ENCODE measurements at places on chromosomes 5 and 9. TPM values are rescaled to one million over a fixed set of nuclear protein-coding genes. Genes with fewer than 3 reads are reported as not detected.

Gene PDLIM7
- total RNA-seq, result 648 TPM

DNA sequence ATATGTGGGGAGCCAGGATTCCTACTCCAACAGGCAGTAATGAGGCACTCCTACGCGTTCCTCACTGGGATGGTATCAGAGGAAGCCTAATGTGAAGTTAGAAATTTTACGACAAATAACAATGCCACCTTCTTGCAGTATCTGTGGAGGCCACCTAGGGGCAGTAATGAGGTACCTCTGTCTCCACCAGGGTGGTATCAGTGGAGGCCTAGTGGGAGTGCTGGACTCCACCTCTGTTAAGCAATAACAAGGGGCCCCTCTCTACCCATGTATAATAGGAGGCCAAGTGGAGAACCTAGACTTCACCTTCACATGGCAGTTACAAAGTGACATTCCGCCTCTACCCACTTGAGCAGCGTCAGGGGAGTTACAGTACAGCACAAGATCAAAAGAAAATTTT lies 147.9 kb downstream of the PLPPR1 start:
- H3K36me3 ChIP-seq, result no peaks in the 10 kb centered on the region
- DNase-seq, result no peak
- no peak overlapping the region for H3K27ac ChIP-seq
- no peak overlapping the region for H3K4me3 ChIP-seq

DNA sequence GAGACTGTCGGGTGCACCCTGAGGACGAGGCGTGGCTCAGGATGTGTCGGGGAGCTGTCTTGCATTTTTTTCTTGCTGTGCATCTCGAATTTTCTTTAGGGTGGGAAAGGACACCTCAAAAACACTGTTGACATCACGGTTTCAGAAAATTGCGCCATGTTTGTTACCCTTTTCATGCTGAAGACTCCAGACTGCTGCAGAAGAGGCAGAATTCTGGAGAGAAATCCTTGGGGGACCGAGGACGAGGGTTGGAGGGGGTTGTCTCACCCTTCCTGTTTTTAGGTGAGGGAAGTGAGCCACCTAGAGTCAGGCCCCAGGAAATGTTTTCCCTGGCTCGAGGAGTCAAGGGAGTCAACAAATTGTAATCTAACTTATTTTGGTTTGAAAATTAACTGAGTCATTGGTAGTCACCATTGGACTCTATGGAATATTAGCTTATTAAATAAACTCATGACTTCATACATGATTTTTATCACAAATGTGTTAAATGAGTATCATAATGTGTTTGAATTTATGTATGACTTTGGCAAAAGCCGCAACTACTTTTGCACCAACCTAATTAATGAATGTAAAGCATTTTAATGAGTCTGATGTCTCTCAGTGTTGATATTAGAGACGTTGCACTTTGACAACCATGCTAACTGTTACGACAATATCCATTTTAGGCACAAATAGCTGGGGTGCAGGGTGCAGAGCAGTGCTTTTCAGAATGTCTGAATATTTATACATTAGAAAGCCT lies 724 bp upstream of the LYSMD3 start:
- H3K36me3 ChIP-seq, result peaks cover under 1% of the 10 kb centered on the region
- DNase-seq, result no peak
- H3K27me3 ChIP-seq, result peaks cover 21% of the 10 kb centered on the region
- peaks cover 42% of the 10 kb centered on the region for H3K4me1 ChIP-seq
- H3K4me3 ChIP-seq, result peak overlapping the region; percentile 90
- H3K27ac ChIP-seq, result peak overlapping the region; percentile 87

Gene CCDC180
- total RNA-seq, result 1.9 TPM

DNA sequence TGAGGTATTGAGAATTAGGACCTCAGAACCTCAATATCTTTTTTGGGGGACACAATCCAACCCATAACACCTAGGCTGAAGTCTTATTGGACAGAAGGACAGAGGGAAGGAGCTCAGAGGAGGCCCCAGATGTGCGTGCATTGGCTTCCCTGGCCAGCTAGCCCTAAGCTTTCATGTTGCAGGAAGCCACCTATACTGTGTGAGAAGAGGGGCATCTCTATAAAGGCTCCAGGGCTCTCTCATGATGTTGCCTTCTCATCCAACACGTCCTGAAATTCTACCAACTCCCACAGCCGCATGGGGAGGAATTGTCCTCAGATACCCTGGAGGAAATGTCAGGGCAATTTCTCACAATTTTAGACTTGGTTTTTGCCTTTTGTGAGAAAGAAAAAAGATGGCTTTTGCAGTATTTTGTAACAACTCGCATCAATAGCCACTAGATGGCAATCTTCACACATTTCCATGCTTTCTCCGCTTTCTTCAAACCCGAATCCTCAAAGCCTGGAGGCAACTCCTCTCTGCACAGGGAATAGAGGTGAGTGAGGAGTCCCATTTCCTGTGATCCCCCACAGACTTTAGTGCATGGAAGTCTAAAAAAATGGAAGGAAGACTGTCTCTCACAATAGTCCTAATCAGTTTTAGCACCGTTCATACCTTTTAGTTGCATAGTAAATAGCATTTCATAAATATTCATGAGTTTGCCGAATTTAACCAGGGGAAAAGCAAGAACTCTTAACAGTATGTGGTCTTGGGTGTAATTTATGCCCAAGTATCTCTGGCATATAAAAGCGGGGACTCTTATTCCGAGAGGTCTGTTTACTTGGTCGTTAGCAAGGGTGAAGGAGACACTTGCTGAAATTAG lies 7.4 kb upstream of the PPP3R2 start:
- H3K27me3 ChIP-seq, result no peaks in the 10 kb centered on the region
- peaks cover 5% of the 10 kb centered on the region for H3K4me1 ChIP-seq
- no peaks in the 10 kb centered on the region for H3K36me3 ChIP-seq
- H3K27ac ChIP-seq, result no peak overlapping the region

All from esophagus muscularis mucosa (tissue), 4 donors.